Stimulated activated CD8-positive, alpha-beta memory T cell treated with anti-CD3 and anti-CD28 coated beads, Interleukin-2, amount 100 ng/mL, for 48 hours (primary cell): ENCODE measurements at places on chromosomes 7 and 10.

DNA sequence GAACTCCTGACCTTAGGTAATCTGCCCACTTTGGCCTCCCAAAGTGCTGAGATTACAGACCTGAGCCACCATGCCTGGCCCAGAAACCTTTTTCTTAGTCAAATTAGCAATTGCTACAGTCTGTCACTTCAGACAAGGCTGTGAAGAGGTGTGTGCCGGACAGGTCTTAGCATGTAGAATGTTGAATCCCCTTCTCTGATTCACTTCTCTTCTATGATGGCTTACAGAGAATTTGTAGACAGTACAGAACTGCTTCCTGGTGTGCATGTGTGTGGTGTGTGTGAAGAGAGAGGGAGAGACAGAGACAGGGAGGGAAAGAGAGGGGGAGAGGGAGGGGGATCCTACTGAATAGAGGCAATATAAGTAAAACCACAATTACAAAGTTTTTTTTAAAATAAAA, 150.4 kb downstream of the PARD3 start:
- DNase-seq: no peak

DNA sequence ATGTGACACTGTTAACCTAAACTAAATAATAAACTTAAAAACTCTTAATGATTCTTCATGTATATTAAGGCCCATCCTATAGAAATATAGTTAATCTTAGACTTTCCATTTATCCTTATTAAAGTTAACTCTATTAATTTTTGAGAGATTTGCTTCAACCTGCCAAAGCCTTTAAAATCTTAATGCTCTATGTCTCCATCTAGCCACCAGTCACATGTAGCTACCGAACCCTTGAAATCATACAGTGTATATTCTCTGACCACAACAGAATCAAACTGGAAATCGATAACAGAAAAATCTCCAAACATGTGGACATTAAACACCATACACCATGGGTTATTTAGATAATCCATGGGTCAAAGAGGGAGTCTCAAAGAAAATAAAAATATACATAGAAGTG, 51.9 kb downstream of the ASZ1 start:
- no peak for DNase-seq

DNA sequence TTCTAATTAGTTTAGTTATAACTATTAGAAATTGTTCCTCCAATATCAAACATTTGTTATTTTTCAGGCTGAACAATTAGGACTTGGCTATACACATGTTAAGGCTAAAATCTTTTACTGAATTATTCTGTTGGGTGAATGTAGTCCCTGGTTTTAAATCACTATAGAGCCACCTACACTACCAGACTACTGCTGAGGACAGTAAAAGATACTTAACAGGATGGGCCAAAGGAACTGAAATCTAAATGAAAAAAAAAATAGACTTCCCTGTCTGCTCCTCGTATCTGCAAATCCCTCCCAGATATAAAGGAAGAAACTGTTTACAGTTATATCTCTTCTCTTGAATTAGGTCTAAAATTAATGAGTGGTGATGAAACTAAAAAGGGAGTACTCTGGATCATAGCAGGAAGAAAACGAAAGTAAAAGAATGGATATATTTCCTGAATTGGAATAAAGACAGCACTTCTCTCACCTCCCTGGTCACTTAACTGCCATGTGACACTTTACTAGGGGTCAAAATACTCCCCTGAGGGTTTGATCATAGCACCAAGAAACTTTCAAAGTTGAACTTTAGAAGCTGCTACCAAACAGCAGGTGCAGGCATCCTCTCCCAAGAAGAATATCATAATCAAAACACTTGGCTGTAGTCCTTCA, 12.7 kb downstream of the FBXW4 start:
- no peak for DNase-seq

- no peak for DNase-seq
These were observed at the start of gene ADIRF for GRCh38 chr10:86968271-86968993. Gene ADIRF, plus strand, starts transcription at chr10:86968482. Its CDS starts 63 bp downstream, at chr10:86968545.

DNA sequence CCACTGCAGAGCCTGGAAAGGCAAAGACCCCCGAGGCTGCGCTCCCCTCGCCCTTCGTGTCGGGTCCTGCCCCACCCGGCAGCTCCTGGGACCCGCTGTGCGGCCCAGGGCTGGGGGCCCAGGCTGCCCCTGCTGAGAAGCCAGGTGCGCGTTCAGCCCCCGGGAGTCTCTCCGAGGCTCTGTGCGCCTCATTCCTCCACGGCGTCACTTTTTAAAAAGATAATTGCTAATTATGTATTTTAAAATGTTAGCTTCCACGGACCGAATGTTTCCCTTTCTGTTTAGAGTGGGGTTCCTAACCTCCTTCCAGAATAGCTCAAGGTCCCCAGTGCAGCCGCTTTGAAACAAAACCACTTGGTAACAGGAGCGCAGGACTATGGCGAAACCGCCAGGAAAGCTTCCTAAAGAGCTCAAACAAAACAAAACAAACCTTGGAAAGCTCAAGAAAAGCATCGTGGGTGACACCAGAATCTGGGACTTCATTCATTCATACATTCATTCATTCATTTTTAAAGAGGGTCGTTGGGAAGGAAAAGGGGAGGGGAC, 45.6 kb downstream of the PDIA4 start:
- no peak for DNase-seq

DNA sequence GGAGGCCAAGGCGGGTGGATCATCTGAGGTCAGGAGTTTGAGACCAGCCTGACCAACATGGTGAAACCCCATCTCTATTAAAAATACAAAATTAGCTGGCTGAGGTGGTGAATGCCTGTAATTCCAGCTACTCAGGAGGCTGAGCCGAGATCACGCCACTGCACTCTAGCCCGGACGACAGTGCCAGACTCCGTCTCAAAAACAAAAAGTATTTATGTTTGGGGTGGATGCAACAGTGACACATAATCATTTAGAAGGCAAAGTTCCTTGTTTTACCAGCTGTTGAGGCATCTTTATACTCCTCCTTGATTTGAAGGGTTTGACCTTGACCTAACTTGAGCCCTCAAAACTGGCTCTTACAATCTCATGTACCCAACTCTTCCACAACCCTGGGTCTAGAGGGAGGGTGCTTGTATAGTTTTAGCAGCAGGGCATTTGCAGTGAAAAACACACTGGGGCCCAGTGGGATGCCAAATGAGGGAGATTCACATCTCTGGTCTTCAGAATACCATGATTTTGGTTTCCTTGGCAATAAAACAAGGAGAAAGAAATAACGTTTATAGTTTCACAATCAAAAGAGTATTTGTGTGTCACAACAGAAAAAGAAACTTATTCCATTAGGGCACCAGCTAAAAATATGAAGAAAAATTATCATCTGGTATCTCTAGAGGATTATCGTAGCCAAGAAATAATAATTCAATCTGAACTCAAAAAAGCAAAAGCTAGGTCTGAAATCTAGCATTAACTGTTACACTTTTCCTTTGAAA, 14.2 kb upstream of the TMEM254 start:
- DNase-seq: no peak

DNA sequence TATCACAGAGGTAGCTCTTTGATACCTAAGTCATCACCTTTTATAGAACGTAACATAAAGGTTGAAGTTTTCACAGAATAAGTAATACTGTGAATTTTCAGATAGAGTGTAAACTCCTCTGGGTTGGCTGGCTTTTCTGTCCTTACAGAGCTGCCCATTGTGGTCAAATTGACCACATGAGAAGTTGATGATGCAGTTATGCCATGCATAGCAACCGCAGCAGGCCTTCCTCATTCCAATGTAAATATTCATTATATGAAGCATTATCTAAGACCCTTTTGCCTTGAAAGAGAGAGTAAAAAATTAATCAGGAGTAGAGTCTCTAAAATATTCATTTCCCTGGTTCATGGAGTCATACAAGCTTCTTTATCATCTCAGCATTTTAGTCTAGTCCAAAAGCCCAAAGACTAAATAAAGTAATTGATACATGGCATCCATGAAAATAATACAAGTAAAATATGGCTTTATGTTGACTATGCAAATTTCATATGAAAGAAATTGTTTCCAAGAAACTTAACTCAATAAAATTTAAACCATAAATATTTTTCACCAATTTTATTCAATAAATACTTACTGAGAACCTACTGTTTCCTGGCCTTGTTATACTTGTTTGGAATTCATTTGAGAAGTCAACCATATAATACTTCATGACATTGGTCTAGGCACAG, 516.4 kb downstream of the PCDH15 start:
- no peak for DNase-seq

DNA sequence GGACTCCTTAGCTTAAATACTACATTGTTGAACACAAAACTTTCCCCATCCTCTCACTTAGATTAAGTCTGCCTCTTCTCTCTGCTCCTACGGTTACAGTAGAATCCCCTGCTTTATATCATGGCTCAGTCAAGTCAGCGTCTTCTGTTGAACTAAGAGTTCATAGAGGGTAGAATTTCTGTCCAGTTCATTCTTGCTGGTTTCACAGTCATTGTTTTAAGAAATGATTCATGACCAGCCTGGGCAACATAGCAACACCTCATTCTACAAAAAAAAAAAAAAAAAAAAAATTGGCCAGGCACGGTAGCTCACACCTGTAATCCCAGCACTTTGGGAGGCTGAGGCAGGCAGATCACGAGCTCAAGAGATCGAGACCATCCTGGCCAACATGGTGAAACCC, 3.7 kb upstream of the ZFYVE27 start:
- no peak for DNase-seq

DNA sequence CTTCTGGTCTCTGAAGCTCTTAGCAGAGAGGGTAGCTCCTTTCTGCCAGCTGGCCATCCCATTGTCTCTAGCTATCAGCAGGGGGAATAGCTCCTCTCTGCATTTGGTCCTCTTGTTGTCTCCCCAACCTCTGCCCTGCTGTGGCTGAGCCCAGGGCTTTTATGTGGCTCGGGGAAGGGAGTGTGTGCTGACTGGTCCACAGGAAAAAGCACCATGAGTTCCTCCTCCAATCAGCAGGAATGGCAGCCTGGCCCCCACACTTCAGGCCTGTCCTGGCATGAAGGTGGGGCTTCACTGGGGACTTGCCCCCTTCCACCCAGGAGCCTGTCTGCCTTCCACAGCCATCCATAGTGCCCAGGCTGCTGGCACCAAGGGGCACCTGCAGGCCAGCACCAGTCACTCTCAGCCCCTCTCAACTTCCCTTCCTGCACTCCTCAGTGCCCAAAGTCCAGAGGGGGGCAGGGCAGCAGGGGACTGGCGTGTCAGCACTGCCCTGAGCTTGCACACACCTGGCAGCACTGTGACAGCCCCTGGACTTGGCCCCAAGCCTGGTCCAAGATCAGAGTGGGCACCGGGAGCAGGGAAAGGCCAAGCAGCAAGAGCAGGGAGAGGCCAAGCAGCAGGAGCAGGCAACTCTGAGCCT, 36.2 kb downstream of the NOLC1 start:
- no peak for DNase-seq

DNA sequence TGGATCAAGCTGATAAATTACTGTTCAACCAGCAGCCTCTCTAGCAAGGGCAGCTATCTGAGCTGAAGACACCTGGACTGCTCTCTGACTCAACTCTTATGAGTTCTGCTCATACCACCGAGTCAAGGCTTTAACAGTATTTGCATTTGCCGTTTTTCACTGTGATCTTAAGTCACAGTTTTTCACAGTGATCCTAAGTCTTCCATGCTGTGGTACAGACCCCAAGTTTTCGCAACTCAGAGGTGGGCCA, 31.3 kb downstream of the PIP4K2A start:
- DNase-seq: no peak

DNA sequence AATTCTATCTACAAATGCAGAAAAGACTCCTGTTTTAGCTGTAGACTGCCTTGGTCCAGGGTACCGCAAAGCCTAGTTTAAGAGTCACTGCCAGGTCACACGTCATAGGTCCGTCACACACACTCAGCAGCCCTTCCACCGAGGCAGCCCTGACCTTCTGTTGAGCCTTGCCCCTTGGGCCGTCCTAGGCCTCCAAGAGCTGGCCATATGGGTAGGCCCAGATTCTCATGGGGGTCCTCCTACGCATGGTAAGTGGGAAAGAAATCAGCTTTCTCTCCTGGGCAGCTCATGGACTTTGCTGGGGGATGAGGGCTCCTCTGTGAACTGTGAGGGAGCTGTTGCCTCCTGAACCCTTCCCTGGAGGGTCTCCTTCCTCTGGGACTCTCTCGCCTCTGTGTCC, 19.8 kb upstream of the PIK3AP1 start:
- no peak for DNase-seq
